ENCODE measurements at places on chromosomes 13 and 19.

DNA sequence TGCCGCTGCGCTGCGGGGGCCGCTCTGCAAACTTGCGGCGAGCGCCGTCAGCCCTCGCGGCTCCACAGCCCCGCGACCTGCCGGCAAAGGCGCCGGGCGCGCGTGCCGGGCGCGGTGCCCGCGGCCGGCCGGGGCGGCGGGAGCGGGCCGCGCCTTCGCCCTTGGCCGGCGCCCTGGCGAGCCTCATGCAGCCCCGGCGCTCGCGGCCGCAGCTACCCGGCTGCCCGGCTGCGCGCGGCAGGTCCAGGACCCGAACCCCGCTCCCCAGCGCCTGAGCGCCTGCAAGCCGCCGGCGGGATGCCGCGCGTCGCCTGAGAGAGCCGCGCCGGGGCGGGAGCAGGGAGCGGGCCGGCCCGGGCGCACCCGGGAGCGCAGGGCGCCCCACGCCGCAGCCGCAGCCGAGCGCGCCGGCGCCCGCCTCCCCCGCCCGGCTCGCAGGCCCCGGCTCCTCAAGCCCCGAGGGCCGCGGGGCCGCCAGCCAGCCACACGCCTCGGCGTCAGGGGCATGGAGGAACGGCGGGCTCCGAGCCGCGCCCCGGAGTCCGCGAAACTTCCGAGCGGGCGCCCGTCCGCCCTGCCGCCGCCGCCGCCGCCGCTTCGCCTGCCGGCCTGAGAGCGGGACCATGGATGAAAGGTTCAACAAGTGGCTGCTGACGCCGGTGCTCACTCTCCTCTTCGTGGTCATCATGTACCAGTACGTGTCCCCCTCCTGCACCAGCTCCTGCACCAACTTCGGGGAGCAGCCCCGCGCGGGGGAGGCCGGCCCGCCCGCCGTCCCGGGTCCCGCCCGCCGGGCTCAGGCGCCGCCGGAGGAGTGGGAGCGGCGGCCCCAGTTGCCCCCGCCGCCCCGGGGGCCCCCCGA is 564 bp downstream of the HS6ST3 start:
- DNase-seq: no peak

- no peak for DNase-seq
Measured at GRCh38 chr13:45296259-45296658, 44.7 kb downstream of the TPT1 start.

- DNase-seq: no peak
Measured at GRCh38 chr13:99256709-99257108, 1.5 kb downstream of the GPR18 start.

- DNase-seq: no peak
Measured at GRCh38 chr19:35303357-35303915, 11.5 kb downstream of the MAG start.

DNA sequence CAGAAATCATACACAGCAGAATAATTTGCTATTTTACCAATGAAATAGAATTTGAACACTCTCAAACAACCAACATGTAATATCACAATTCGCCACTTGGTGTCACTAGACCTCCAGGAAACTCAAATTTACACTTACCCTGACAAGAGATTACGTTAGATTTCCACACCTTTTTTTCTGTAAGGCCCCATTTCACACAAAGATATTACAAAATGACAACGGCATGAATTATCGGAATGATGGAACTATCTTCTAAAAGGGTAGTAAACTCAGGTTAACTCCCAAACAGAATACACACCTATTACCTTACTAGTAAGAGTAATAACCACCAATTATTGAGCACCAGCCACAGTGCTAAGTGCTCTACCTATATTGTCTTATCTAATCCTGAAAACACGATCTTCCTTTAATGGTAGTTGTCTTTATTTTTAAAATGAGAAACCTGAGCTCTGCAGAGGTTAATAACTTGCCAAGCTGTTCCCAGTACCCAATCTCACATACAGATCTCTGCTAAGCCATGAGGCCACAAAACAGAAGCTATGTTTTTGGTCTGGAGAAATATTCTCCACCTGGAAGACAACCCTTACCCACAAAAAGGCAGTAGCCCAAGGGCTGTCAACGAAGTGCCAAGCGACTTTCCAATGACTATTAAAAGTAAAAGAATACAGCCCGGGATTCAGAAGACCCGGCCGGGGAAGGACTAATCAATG is 152.4 kb downstream of the DCLK1 start:
- no peak for DNase-seq

GRCh38 chr13:44908712-44909111 is 80.6 kb downstream of the NUFIP1 start:
- peak; percentile 63 for DNase-seq

GRCh38 chr13:106795847-106796246 is 227.9 kb upstream of the ARGLU1 start:
- DNase-seq: no peak

- DNase-seq: no peak
Measured at GRCh38 chr13:38700051-38700450, 13.2 kb downstream of the FREM2 start.

GRCh38 chr13:93217721-93218261 is 8.8 kb upstream of the GPC6 start:
- no peak for DNase-seq

- DNase-seq: no peak
Measured at GRCh38 chr13:76703621-76704288, 182.4 kb downstream of the KCTD12 start.

GRCh38 chr13:80830431-80830830 is 489.5 kb upstream of the SPRY2 start:
- DNase-seq: no peak

GRCh38 chr13:112818040-112818697 is 128.3 kb downstream of the ATP11A start:
- DNase-seq: no peak

DNA sequence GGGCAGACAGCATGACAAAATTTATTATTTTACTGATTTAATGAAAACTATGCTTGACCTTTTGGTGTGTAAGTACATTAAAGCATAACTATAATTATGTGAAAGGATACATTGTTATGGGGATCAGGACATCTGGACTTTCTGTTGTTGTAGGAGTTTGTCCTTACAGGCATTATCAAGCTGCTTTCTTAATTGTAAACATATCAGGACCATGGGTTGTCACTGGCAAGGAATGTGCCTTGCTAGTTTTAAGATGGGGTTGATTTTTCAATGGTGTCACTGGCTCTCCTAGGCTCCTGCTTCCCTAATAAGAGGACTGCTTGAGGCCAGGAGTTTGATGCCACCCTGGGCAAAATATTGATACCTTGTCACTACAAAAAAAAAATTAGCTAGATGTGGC is 32.6 kb downstream of the KBTBD6 start:
- no peak for DNase-seq

- no peak for DNase-seq
Measured at GRCh38 chr13:63632321-63632720, 2216.7 kb upstream of the PCDH20 start.

GRCh38 chr13:105047676-105048295 is 1487.7 kb downstream of the EFNB2 start:
- no peak for DNase-seq

DNA sequence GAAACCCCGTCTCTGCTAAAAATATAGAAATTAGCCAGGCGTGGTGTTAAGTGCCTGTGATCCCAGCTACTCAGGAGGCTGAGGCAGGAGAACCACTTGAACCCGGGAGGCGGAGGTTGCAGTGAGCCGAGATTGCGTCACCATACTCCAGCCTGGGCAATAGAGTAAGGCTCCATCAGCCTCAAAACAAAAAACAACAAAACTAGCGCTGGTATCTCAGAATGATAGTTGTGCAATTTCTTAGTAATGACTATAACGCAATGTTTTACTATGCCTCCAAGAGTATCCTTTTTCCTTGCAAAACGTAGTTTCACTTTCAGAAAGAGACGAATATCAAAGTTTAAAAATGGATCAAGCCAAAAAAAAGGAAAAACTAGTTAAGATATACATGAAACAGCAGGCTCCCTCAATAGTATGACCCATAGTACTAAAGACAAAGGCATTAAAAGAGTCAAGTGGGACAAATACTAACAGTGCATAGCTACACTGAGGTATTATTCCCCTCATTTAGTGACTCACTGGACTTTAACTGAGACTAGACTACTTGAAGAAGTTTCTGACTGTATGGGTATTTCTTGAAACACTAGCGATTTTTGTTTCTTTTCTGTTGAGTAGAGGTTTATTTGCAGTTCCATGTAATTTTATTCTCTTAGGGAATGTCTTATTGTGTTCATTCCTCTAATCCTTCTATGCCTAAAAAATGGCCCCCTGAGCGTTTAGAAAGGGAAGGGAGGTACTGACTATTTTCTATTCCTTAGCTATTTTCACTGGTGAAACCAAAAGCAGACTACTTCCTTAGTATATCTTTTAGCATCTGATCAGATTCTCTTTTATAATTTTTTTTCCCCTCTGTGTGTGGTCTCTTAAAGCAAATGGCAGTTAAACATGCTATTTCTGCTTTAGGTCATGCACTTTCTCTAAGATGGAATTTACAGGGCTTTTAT is 10.4 kb upstream of the ITM2B start:
- no peak for DNase-seq

- DNase-seq: no peak
Measured at GRCh38 chr19:8561075-8561764, 16.0 kb downstream of the MYO1F start.

GRCh38 chr13:50152224-50152623 is 137.0 kb downstream of the KCNRG start:
- DNase-seq: no peak

- DNase-seq: no peak
Measured at GRCh38 chr19:36245210-36246005, 30.5 kb downstream of the ZNF146 start.

GRCh38 chr13:101511766-101512165 is 59.3 kb downstream of the ITGBL1 start:
- no peak for DNase-seq

- DNase-seq: no peak
Measured at GRCh38 chr19:2582984-2583956, 107.3 kb downstream of the GADD45B start.

GRCh38 chr13:31940076-31940475 is 91.5 kb upstream of the FRY start:
- no peak for DNase-seq

DNA sequence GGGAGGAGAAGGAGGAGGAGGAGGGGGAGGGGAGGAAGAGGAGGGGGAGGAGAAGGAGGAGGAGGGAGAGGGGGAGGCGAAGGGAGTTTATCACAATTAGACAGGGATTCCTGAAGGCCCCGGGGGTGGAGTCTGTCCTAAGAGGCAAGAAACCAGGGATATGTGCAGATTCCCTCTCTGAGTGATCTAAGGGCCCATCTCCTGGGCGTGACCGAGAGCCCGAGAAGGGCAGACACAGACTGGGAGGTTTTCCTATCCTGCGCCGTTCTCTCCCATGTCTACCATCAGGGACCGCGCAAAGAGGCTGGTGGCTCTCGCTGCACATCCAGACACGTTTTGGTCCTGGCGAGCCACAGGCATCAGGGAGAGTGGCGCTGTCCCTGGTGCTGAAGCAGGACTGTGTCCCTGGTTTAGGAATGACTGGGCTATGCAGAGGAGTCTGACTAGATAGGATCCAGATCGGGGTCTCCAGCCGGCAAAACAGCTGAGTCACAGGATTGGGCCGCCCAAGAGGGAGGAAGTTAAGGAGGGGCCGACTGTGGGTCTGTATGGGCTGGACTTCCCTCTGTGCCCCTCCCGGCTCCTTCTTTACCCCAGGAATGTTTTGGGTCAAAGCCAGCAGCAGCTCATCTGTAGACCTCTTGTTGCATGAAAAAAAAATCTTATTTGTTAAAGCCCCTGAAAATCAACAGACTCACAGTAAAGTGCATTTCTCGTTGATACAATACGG is 17.9 kb upstream of the ZNF175 start:
- DNase-seq: no peak

DNA sequence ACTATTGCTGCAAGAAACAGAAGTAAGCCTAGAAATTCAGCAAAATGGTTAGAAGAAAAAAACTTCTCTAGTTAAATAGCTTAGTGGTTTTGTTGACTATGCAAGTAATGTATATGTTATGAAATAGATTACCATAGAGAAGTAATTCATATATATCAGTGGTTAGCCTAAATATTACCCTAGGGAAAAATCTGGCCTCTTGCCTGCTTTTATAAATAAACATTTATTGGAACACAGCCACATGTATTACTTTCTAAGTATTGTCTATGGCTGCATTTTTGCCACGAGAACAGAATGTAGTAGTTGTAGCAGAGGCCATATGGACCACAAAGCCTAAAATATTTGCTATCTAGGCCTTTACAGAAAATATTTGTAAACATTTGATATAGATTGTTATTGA is 1471.7 kb upstream of the PRR20A start:
- no peak for DNase-seq

- no peak for DNase-seq
Measured at GRCh38 chr13:70424428-70424827, 316.2 kb upstream of the KLHL1 start.

GRCh38 chr13:112231451-112232083 is 144.6 kb upstream of the SPACA7 start:
- DNase-seq: no peak

GRCh38 chr19:58279925-58280316 is 1.2 kb downstream of the ZNF8 start:
- no peak for DNase-seq

- no peak for DNase-seq
Measured at GRCh38 chr19:19550485-19550929, 12.4 kb downstream of the CILP2 start.

DNA sequence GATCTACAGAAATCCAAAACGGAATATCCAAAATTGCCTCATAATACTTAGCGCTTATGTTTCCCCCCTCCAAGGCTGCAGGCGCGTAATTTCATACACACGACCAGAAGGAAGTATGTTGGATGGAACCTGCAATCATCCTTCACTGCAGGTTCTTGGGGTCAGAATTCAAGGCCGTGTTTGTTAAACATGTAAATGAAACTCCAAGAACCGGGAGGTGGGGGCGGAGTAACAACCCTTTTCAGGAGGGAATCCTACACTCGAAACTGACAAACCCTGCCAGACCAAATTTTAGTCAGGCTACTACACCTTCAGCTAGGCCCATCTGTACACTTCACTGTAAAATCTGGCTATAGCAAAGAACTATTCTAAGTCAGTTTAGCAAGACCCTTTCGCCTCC is 1.3 kb downstream of the ZNF607 start:
- no peak for DNase-seq

DNA sequence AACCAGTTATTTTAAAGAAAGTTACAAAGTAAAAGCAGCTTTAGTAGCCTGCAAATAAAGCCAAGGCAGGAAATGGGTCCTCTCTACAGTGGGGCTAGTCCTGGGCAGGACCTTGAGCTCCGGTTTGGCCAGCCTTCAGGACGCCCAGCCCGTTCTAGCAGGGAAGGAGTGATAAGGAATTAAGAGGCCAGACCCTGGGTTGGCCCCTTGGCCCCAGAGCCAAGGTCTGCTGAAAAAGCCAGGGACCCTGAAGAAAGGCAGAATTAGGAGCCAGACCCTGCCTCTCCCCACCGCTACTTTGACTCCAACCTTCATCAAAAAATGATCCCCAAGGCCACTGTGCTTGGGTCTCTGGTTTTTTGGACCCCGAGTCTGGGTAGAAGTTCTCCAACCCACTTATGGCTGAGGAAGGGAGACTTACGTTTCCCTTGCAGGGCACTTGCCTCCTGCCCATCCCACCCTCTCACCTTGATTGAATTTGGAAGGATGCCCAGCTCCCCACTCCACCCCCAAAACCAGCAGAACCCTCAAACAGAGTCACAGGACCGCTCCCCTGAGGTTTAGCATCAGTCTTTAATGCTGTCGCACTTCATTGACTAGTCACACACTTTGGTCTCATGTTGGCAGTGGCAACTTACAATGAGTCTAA is 3.9 kb downstream of the DNAJB1 start:
- DNase-seq: no peak

All from NK-92 treated with Interleukin-12 subunit alpha and Interleukin-12 subunit beta, amount 100 ng/mL, for 24 hours (cell line).